ENCODE measurements at places on chromosomes 3 and 15.

GRCh38 chr3:127002195-127003174 lies 19.6 kb downstream of the PLXNA1 start:
- no peak for DNase-seq

- no peak for DNase-seq
These were observed 103.9 kb downstream of the HCN4 start for GRCh38 chr15:73264881-73265280.

DNA sequence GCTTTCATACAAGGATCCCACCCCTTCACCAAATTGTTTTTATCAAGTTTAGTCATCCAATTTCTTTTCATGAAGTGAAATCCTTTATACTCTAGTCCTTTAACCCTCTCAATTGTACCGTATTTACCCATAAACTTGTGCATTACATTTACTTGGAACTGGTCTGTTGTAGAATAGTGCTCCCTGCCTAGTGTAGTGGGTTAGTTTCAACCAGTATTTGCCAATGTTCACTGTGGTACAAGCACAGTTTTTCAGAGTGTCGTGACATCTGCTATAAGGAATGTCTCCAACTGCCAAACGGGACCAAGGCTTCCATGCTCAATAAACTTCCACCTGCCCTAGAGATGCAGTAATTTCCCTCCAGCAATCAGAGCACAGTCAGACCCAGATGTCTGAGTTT lies 211.9 kb downstream of the KCNAB1 start:
- DNase-seq, result no peak

GRCh38 chr15:89799011-89799911 lies 15.4 kb downstream of the ANPEP start:
- DNase-seq, result no peak

Data from DMS 273 treated with DMSO at 0.1 percent for 48 hours (cell line).